ENCODE measurements at places on chromosomes 11 and 22.

- DNase-seq: no peak
These were observed 47.3 kb downstream of the GRIK4 start for GRCh38 chr11:120558744-120559431.

DNA sequence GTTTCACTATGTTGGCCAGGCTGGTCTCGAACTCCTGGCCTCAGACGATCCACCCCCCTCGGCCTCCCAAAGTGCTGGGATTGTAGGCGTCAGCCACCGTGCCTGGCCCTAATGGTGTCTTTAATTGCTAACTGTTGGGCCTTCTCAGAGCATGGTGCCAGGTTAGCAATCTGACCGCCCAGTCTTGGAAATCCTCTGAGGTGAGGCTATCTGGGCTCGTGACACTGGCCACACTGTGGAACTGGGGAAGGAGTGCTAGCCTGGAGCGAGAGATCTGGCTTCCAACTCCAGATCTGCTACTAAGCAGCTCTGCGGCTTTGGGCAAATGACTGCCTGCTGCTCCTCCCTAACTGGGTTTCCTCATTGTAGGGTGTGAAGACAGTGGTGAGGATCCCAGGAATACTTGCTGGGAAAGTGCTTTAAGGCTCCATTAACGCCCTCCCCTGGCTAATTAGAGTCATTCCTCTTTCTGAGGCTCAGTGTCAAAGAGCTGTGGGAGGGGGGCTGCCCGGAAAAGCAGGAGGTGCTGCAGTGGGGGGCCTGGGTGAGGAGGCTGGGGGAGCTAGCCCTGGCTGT, 35.4 kb downstream of the CHRDL2 start:
- peak; percentile 45 for DNase-seq

DNA sequence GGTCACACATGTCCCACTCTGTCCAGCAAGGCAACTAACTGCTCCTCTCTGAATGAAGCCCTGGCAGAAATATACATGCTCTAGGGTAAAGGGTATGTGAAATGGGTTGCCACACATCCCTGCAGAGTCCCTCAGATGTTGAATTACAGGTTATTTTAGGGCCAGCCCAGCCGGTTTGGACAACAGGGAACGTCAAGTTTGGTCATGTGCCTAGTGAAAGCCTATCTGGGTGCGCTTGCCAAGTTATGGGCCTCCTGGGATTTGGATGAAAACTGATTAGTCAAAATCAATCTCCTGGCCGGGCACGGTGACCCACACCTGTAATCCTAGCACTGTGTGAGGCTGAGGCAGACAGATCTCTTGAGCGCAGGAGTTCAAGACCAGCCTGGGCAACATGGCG, 10.4 kb downstream of the AP1B1 start:
- no peak for DNase-seq

- DNase-seq: no peak
These were observed 12.7 kb downstream of the ROBO4 start for GRCh38 chr11:124884869-124885479.

DNA sequence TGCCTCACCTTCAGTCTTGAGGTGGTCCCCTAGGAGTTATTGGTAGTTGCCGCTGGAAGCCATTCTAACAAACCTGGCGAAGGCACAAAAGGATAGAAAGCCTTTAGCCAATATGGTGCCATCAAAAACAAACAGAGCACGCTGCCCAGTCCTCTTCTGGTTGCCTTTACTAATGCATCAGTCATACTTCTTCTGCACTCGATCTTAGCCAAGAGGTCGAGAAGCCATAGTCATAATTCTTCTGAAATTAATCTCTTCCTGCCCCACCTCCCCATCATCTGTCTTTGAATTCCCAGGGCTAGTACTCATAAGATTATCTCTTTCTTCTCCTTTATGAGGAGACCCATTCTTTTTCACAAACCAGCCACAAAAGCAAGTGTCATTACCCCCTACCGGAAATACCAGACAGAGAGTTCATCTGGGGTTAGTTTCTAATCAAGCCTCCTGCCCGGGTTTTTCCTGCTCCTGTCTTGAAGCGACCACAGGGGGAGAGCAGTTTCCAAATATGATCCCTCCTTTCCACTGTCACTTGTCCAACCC, 21.4 kb upstream of the EHF start:
- DNase-seq: no peak

DNA sequence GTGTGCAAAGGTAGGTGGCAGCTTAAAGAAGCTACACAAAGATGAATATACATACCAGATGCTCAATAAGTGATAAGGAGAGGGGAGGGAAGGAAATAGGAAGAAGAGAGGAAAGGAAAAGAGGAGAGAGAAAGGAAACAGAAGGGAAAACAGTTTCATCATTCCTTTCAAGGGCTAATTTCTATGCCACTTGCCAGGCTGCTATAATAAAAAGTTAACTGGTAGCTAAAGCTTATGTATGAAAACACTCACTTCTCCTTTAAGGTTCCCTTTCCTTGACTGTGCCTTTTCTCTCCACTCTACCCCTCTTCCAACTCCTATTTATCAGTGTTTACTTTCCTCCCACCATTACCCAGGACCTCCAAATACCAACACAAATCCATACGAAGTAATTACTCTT, 347.9 kb downstream of the DLG2 start:
- no peak for DNase-seq

- DNase-seq: no peak
These were observed 268.3 kb downstream of the MN1 start for GRCh38 chr22:27533105-27533745.

- no peak for DNase-seq
These were observed 7.3 kb downstream of the PACSIN2 start for GRCh38 chr22:43007519-43008102.

GRCh38 chr11:94762208-94762607, 5.9 kb upstream of the AMOTL1 start:
- DNase-seq: no peak

DNA sequence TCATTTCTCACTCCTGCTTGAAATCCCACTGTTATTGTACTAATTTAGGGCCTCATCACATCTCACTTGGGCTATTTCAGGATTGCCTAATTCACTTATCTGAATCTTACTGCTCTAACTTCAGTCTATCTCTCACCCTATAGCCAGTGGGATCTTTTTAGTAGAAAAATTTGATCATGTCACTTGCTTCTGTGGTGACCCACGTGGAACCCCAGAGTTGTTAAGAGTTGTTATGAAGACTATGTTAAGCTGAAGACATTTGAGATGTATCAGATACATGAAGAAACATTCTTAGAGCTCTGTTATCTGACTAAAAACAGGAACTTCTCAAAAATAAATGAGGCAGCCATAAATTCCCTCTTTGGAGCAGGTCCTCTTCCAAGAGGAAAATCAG, 1375.6 kb upstream of the TENM4 start:
- no peak for DNase-seq

- DNase-seq: no peak
These were observed 1.3 kb downstream of the CABP2 start for GRCh38 chr11:67521924-67522323.

GRCh38 chr11:66083767-66084166, 13.7 kb downstream of the PACS1 start:
- no peak for DNase-seq

- peak; percentile 6 for DNase-seq
These were observed 10.8 kb upstream of the LDHA start for GRCh38 chr11:18383388-18384156.

DNA sequence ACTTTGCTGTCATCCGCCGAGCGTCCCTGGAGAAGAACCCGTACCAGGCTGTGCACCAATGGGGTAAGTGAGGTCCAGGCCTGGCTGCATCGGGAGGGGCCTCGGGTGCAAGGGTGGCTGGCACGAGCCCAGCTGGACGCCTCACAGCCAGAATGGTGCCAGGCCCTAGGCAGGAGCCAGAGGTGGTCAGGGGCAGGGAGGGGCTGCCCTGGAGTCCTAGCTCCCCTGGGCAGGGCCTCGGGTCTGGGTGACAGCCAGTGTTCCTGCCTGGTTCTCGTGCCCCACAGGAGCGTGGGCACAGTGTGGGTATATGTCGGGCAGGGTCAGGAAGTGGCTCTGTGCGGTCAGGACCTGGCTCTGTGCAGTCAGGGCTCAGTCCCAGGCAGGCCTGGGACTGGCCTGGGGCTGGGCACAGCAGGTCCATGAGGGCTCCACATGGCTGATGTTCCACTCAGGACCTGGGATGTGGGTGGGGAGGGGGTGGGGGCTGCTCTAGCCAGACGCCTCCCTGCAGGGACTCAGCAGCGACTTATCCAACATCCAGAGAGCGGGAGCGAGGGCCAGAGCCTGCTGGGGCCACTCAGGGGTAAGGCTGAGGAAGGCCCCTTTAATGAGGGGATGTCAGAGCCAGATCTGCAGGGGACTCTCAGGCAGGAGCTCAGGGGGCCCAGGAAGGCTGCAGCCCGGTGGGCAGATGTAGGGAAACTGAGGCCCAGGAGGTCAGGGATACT, 1.2 kb downstream of the TSPAN32 start:
- DNase-seq: no peak

GRCh38 chr22:42340829-42341383, 70.5 kb upstream of the TCF20 start:
- peak; percentile 85 for DNase-seq

DNA sequence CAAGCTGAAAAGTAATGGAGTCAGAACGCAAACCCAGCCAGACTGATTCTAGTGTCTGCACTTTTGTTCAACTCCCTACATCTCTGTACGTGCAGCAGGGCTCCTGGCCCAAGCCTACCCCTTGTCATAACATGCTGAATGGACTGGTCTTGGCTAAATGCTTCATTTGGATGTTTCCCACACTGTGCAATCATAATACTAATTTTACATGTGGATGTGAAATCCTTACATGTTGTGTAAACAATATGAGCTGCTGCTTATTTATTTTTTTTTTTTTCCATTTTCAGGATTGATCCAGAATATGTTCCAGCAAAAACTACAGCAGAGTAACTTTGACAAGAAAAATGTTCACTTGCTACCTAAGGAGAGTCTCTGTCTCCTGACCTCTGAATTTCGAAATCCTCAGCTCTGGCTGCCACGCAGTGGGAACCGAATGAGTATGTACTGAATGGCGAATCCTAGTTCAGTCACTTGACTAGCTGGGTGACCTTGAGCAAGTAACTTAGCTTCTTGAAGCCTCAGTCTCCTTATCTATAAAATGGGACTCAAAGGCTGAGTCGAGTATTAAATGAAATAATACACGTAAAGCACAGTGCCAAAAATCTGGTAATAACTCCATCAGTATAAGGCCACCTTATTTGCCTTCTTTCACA, 133.4 kb downstream of the EHF start:
- DNase-seq: no peak

DNA sequence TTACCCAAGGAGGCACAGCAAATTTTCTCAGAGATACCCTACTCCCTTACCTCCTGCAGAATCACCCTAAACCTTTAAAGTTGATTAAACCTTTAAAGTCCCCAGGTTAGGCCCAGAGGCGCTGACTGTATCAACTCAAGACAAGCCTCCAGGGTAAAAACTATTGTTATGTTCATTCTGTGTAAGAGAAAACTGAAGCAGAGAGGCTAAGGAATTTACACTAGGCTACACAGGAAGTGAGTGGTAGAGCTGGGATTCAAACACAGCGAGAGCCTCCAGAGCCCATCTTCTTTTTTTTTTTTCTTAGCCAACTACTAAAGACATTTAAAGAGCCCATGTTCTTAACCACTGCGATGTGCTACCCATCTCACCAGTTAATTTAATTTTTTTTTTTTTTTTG, 56.3 kb upstream of the GRK3 start:
- no peak for DNase-seq

- no peak for DNase-seq
These were observed 6.9 kb upstream of the RAD9A start for GRCh38 chr11:67384851-67385366.

GRCh38 chr11:15275141-15275540, 160.4 kb downstream of the INSC start:
- peak; percentile 15 for DNase-seq

- no peak for DNase-seq
These were observed 24.2 kb upstream of the YAP1 start for GRCh38 chr11:102085864-102086551.

GRCh38 chr11:77821349-77821851, 456 bp downstream of the AAMDC start:
- no peak for DNase-seq

GRCh38 chr11:27201454-27202302, 161.1 kb downstream of the BBOX1 start:
- DNase-seq: no peak

- peak; percentile 99 for DNase-seq
These were observed at the start of gene MEN1 for GRCh38 chr11:64810271-64810890. Gene MEN1 (minus strand): TSS chr11:64810551. CDS start chr11:64810109, 442 bp downstream.

DNA sequence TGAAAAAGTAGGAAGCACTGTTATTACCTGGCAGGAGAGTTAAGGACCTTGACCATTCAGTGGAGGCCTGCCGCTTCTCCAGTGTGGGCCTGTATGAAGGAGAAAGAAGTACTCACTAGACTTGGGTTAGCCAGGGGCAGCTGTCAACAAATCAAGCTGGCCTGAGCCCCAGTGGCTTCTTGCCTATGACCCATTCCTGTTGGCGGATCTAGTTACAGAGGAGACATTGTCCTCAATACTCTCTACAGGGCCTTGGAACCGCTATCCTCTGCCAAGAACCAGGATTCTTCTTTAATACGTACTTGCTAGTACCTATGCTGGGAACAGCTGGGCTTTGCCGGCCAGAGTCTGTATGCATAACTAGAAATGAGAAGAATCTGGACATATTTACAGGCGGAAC, 68.1 kb downstream of the ALX4 start:
- DNase-seq: no peak

DNA sequence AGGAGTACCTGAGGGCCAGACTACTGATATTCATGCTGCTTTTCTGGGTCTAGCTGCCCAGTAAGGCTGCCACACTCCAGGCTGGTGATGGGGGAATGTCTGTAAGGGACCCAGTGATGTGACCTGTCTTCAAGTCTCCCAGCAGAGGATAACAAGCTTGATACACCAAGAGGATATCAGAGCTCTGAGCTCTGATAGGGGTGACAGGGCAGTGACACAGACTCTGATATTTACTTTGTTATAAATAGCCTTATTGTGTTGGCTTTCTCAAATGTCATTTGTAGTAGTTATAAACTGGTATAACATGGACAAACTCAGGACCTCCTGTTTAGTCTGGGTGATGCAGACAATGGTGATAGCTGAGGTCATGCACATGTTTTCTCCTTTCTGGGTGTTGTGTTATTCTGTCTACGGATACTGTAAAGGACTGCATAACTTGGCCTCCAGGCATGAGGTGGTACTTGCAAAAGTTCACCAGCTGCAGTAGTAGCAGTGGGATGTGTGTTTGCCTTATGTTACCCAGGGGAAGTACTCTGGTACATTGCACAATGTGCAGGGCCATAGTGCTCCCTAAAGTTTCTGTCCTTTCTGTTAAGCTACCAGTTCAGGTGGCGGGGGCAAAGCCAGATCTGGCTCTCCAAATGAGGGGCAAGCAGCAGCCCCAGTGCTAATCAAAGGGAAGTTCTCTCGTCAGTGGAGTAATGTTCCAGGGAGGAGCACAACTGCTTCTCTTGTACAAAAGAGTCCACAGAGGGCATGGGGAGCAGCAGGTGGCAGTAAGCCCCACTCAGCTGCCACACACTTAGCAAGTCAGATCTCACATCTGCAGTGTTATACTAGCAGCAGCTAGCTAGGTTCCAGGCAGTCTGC, 812.2 kb downstream of the JRKL start:
- peak; percentile 8 for DNase-seq

GRCh38 chr11:86799680-86800075, 664 bp upstream of the PRSS23 start:
- peak; percentile 63 for DNase-seq
